Breast epithelium (tissue), 4 donors: ENCODE measurements at places on chromosomes 7 and 10.

- DNase-seq, result peak; percentile 60
- H3K27me3 ChIP-seq, result no peaks in the 10 kb centered on the region
- no peaks in the 10 kb centered on the region for H3K36me3 ChIP-seq
- no peaks in the 10 kb centered on the region for H3K4me1 ChIP-seq
- H3K27ac ChIP-seq, result peak overlapping the region; percentile 76
- H3K4me3 ChIP-seq, result no peak overlapping the region
These were observed 32.0 kb upstream of the HABP2 start for GRCh38 chr10:113520690-113521474.

GRCh38 chr7:132275416-132276233 lies 300.6 kb downstream of the PLXNA4 start:
- H3K27me3 ChIP-seq, result no peaks in the 10 kb centered on the region
- DNase-seq, result no peak
- no peaks in the 10 kb centered on the region for H3K4me1 ChIP-seq
- H3K4me3 ChIP-seq, result no peak overlapping the region
- H3K27ac ChIP-seq, result no peak overlapping the region
- H3K36me3 ChIP-seq, result no peaks in the 10 kb centered on the region

GRCh38 chr10:3622845-3623621 lies 162.0 kb downstream of the KLF6 start:
- no peaks in the 10 kb centered on the region for H3K27me3 ChIP-seq
- no peak overlapping the region for H3K4me3 ChIP-seq
- H3K27ac ChIP-seq, result no peak overlapping the region
- H3K4me1 ChIP-seq, result peaks cover 4% of the 10 kb centered on the region
- DNase-seq, result no peak

DNA sequence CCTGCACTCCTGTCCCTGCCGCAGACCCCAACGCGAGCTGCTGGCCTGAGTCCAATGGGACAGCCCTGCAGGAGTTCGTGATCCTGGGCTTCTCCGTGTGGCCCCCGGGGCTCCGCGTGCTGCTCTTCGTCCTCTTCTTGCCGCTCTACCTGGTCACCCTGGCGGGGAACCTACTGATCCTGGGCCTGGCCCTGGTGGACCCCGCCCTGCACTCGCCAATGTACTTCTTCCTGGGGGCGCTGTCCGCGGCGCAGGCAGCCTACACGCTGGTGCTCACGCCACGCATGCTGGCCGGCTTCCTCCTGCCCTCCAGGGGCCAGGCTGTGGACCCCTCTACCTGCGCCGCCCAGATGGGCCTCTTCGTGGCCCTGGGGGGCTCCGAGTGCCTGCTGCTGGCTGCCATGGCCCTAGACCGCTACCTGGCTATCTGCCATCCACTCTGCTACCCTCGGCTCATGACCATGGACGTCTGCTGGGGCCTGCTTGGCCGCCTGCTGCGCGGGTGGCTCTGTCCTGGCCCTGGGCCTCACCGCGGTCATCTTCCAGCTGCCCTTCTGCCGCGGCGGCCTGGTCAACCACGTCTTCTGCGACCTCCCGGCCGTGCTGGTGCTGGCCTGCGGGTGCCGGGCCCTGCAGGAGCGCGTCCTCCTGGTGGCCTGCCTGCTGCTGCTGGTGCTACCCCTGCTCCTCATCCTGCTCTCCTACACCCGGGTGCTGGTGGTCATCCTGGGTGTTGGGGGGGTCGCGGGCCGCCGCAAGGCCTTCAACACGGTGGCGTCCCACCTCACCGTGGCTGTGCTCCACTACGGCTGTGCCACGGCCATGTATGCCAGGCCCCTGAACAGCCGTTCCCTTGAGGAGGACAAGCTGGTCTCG lies 71.7 kb downstream of the RBAK start:
- no peaks in the 10 kb centered on the region for H3K27me3 ChIP-seq
- H3K27ac ChIP-seq, result no peak overlapping the region
- DNase-seq, result no peak
- H3K4me1 ChIP-seq, result no peaks in the 10 kb centered on the region
- H3K36me3 ChIP-seq, result no peaks in the 10 kb centered on the region
- no peak overlapping the region for H3K4me3 ChIP-seq

DNA sequence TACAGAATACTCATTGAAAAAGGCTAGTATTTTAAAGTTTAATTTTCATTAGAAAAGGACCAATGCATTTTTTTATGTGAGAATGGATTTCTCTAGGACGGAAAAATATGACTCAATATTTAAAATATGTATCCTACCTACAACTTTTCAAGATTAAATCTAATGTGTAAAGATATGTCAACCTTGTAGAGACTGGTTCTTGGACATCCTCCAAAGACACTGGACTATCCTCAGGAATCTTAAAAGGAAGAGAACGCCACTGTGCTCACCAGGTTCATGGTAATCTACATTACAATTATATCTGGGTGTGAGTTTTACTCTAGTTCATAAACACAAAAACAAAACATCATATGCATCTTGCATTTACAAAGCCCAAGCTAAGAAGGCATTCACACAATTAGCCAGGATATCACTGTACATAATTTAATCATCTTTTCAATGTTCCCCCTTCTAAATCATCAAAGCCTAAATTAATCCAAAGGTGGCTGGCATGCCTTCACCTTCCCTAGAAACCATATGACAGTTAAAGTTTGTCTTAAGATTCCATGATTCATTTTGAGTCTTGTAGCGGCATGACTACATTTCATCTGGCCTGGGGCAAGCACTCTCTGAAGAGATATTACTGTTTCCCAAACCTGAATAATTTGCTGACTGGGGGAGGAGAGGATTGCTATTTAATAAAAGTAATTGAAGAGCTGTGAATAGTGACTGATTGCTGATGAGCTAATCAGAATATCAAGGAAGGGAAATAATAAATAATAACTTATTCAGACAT lies 12.0 kb downstream of the SGCE start:
- DNase-seq, result no peak
- no peaks in the 10 kb centered on the region for H3K4me1 ChIP-seq
- H3K27me3 ChIP-seq, result no peaks in the 10 kb centered on the region
- no peaks in the 10 kb centered on the region for H3K36me3 ChIP-seq
- H3K27ac ChIP-seq, result no peak overlapping the region

- no peak overlapping the region for H3K27ac ChIP-seq
- peaks cover 8% of the 10 kb centered on the region for H3K4me1 ChIP-seq
- no peaks in the 10 kb centered on the region for H3K27me3 ChIP-seq
- H3K36me3 ChIP-seq, result no peaks in the 10 kb centered on the region
These were observed 3.1 kb downstream of the CSTF2T start for GRCh38 chr10:51696251-51696650.

GRCh38 chr7:30708412-30708811 lies 26.2 kb upstream of the CRHR2 start:
- no peak overlapping the region for H3K27ac ChIP-seq
- H3K4me3 ChIP-seq, result no peak overlapping the region
- no peaks in the 10 kb centered on the region for H3K4me1 ChIP-seq

DNA sequence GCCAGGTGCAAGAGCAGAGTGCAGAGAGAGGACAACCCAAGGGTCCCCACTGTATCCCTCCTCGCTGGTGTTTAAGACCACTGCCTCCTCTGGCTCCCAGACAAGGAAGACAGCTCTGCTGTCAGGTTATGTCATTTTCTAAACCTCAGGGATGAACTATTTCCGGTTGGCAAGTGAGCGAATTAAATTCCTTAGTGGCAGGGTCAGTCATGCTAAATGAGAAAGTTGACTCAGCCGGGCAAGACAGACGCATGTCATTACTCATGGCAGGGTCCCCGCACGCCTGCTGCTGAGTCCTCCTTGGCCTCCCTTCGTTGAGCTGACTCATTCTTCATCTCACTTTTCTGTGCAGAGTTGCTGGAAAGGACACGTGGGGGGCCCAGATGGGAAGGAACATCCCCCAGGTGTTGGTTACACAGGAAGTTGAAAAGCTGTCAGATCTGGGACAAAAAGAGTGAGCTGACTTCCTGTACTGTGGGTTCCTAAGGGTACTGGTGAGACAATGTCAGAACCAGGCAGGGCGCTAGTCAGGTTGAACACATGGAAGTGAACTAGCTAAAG lies 47.1 kb upstream of the UCN3 start:
- DNase-seq, result no peak
- peak overlapping the region; percentile 52 for H3K27ac ChIP-seq
- no peaks in the 10 kb centered on the region for H3K36me3 ChIP-seq
- H3K4me1 ChIP-seq, result no peaks in the 10 kb centered on the region

DNA sequence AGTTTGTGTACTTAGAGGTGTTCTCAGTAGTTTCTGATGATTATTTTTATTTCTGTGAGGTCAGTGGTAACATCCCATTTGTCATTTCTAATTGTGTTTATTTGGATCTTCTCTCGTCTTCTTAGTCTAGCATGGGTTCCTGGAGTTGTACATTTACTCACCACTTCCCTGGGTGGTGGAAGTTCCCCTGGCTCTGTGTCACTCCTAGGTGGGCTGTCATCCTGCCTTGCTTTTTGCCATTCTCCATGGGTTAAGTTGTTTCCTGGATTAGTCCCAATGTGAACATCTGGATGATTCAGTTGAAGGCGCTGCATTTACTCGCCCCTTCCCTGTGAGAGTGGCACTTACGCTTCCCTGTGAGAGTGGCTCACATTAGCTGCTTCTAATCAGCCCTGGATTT lies 48.2 kb downstream of the GSAP start:
- H3K4me3 ChIP-seq, result no peak overlapping the region
- H3K27me3 ChIP-seq, result no peaks in the 10 kb centered on the region
- H3K36me3 ChIP-seq, result no peaks in the 10 kb centered on the region
- H3K27ac ChIP-seq, result no peak overlapping the region

- no peaks in the 10 kb centered on the region for H3K27me3 ChIP-seq
- DNase-seq, result no peak
- H3K36me3 ChIP-seq, result no peaks in the 10 kb centered on the region
- no peaks in the 10 kb centered on the region for H3K4me1 ChIP-seq
- H3K27ac ChIP-seq, result no peak overlapping the region
- no peak overlapping the region for H3K4me3 ChIP-seq
These were observed 96.6 kb upstream of the RNF32 start for GRCh38 chr7:156543699-156544598.

GRCh38 chr7:130292682-130293257 lies at the start of gene CPA4:
TSS of gene CPA4 (plus strand) at chr7:130293161. CDS start at chr7:130293181, 20 bp downstream.
- H3K27me3 ChIP-seq, result no peaks in the 10 kb centered on the region
- H3K36me3 ChIP-seq, result no peaks in the 10 kb centered on the region
- H3K27ac ChIP-seq, result peak within 1 kb of the TSS; percentile 57
- H3K4me3 ChIP-seq, result no peak within 1 kb of the TSS
- DNase-seq, result no peak

DNA sequence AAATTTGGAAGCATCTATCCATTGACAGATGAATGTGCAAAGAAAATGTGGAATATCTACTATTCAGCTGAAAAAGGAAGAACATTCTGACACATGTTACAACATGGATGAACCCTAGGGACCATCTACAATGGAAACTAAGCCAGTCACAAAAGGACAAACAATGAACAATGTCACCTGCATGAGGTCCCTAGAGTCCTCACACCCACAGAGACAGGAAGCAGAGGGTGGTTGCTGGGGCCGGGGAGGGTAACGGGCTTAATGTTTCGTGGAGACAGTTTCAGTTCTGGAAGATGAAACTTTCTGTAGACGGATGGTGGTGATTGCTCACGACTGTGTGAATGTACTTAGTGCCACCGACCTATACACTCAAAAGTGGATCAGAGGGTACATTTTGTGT lies 282.9 kb downstream of the ADARB2 start:
- DNase-seq, result no peak
- no peak overlapping the region for H3K4me3 ChIP-seq
- H3K36me3 ChIP-seq, result no peaks in the 10 kb centered on the region
- H3K27ac ChIP-seq, result peak overlapping the region; percentile 61
- no peaks in the 10 kb centered on the region for H3K4me1 ChIP-seq

- H3K27me3 ChIP-seq, result no peaks in the 10 kb centered on the region
- H3K4me1 ChIP-seq, result no peaks in the 10 kb centered on the region
- H3K27ac ChIP-seq, result no peak overlapping the region
- DNase-seq, result no peak
These were observed 20.8 kb downstream of the CCDC6 start for GRCh38 chr10:59885430-59886134.

DNA sequence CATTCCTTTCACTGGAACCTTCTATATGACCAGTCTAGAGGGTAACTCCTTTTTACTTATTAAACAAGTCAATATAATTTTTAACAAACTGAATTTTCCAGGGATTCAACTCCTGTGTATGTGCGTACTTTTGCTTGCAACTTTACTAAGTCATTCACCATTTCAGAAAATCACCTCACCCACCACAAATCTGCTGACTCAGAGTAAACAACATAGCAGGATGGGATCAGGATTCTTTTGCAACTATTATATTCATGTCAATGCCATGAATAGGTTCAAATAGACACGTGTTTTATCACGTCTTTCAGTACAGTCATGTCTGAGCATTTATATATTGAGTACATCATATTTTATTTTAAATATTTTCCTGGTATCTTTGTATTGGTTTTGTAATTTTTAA lies 14.5 kb downstream of the CTTNBP2 start:
- no peak for DNase-seq
- no peaks in the 10 kb centered on the region for H3K4me1 ChIP-seq
- no peak overlapping the region for H3K27ac ChIP-seq

GRCh38 chr7:19317461-19317860 lies 172.2 kb upstream of the FERD3L start:
- H3K27ac ChIP-seq, result no peak overlapping the region
- H3K4me3 ChIP-seq, result no peak overlapping the region
- no peaks in the 10 kb centered on the region for H3K36me3 ChIP-seq
- DNase-seq, result no peak
- no peaks in the 10 kb centered on the region for H3K27me3 ChIP-seq

- no peaks in the 10 kb centered on the region for H3K4me1 ChIP-seq
- H3K27me3 ChIP-seq, result no peaks in the 10 kb centered on the region
- H3K27ac ChIP-seq, result no peak overlapping the region
- no peaks in the 10 kb centered on the region for H3K36me3 ChIP-seq
- DNase-seq, result no peak
These were observed 60.6 kb downstream of the VSTM4 start for GRCh38 chr10:49054753-49055152.

- DNase-seq, result no peak
- H3K27me3 ChIP-seq, result no peaks in the 10 kb centered on the region
- H3K27ac ChIP-seq, result no peak overlapping the region
- peaks cover 1% of the 10 kb centered on the region for H3K4me1 ChIP-seq
These were observed 3.5 kb upstream of the CPA4 start for GRCh38 chr7:130289478-130289877.

GRCh38 chr7:139769066-139769465 lies 8.7 kb downstream of the HIPK2 start:
- H3K27ac ChIP-seq, result no peak overlapping the region
- H3K4me1 ChIP-seq, result no peaks in the 10 kb centered on the region
- H3K27me3 ChIP-seq, result no peaks in the 10 kb centered on the region
- H3K36me3 ChIP-seq, result no peaks in the 10 kb centered on the region

- H3K4me3 ChIP-seq, result no peak overlapping the region
- DNase-seq, result no peak
- no peaks in the 10 kb centered on the region for H3K27me3 ChIP-seq
- H3K36me3 ChIP-seq, result no peaks in the 10 kb centered on the region
These were observed 251.4 kb upstream of the SEMA3C start for GRCh38 chr7:81170291-81170690.
